IMR-90 (cell line): ENCODE measurements at places on chromosomes 3 and 15. TPM values are rescaled to one million over a fixed set of nuclear protein-coding genes. Genes with fewer than 3 reads are reported as not detected.

Gene ALS2CL
- 1.4 and 2.2 TPM in 2 replicates for total RNA-seq

Gene MYZAP
- not detected in 2 replicates for total RNA-seq

Gene WHAMM
- 1.4 and 1.9 TPM in 2 replicates for total RNA-seq

Gene ABCF3
- 35.0 and 36.9 TPM in 2 replicates for total RNA-seq

Gene MESP1
- total RNA-seq = under 0.01 TPM in 1 of 2 replicates, not detected in the other

Gene RTP1
- total RNA-seq = not detected in 2 replicates

Gene KNL1
- total RNA-seq = 25.1 and 32.5 TPM in 2 replicates

Gene PPP1R14D
- not detected in 2 replicates for total RNA-seq

Gene SLC51B
- total RNA-seq = not detected in 2 replicates

DNA sequence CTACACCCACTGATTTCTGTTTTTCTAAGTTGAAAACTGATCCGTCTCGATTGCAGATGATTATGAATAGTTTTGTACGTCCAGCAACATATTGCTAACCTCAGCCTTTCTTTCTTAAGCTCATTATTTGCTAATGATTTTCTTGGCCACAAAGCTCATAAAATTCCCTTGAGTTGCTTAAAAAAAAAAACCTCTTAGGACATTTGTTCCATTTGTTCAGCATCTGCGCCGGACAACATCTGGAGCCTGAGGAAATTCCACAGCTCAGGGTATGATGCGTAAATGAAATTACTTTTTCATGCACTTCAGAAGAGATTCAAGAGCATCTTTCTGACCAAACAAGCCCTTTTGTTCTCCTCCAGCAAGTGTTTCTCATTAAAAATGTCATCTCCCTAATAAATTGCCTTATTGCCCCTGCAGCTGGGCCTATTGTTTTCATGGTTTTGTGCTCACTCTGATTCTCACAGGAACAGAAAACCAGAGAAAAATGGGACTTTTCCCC, 249.1 kb upstream of the MCTP2 start:
- DNase-seq = no peak

- no peak for DNase-seq
Observed at GRCh38 chr15:91498046-91498748, 355.3 kb upstream of the SLCO3A1 start.

DNA sequence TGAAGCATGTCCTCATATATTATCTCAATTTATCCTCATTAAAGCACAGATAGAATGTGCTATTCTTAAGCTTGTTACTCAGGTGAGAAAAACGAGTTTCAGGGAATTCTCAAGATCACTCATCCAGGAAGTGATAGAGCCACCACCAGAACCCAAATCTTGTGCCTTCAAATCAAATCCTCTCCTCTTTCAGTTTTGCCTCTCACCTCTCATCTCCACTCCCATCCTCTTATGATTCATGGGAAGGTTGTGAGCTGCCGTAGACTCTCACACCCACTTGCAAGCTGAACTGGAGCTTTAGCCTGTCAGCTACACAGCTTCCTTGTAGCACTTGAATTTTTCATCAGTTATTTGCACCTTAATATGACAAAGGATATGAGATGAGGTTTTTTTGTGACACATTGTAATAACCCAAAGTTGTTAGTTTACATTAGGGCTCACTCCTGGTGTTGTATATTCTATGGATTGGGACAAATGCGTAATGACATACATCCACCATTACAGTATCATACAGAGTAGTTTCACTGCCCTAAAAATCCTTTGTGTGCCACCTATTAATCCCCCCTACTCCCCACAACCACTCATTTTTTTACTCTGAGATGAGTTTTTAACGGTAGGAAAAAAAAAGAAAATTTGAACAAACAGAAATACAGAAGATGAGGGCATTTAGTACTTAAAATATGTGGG, 25.7 kb downstream of the GPR15 start:
- no peak for DNase-seq

DNA sequence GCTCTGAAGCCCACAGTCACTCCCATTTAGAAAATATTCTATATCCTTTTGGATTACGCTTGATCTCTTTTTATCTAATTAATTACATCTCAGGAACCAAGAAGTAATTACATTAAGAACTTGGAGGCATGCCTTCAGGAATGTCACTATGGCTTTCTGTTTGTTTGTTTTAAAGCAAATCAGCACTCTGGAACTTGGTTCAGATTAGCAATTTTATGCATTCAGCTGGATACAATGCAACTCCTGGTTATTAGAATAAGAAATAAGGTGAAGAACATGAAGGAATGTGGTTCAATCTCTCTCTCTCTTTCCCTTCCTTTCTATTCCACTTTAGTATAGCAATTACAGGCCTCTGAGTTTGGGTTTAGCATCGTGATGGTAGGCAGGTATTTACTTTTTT, 235.8 kb downstream of the FHIT start:
- no peak for DNase-seq

GRCh38 chr15:59696332-59696731, 7.2 kb upstream of the BNIP2 start:
- DNase-seq = no peak

DNA sequence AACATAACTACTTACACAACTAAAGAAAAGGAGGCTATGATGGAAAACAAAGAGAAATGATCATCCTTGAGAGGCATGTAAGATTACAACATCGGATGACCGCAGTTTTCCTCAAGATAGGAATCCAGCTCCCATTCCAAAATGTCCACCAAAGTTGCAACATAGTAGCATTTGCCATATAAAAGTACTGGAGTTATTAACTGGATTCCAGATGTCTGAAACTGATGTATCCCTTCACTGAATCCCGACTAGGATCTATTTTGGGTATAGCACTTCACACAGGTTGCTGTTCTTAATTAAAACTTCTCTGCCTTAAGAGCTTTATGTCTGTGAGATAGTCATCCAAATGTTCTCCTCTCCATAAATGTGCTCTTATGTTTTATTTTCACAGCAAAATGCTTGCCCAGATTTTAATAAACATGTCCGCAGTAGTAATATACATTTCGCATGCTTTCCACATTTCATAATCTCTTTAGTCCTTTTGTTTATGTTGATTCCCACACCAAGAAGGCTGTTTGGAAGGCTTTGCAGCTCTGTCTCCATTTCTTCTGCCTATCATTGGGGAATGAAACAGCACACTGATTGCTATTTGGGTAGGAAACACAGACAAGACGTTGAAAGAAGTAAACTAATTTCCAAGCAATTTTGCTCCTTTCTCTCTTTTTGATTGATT, 716.5 kb upstream of the CFAP20DC start:
- peak; percentile 93 for DNase-seq

DNA sequence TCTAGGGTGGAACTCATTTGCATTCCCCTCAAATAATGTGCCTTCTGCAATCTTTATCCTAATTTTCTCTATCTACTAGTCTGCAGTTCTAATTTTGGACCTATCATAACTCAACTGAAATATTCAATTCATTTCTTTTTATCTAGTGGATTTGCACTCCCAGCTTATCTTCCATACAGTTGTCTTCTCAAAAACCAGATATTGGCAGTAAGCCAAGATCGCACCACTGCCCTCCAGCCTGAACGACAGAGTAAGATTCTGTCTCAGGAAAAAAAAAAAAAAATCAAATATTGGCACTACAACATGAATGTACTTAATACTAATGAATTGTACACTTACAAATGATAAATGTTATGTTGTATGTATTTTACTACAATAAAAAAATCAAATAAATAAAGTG, 18.0 kb upstream of the CHMP2B start:
- DNase-seq = no peak

DNA sequence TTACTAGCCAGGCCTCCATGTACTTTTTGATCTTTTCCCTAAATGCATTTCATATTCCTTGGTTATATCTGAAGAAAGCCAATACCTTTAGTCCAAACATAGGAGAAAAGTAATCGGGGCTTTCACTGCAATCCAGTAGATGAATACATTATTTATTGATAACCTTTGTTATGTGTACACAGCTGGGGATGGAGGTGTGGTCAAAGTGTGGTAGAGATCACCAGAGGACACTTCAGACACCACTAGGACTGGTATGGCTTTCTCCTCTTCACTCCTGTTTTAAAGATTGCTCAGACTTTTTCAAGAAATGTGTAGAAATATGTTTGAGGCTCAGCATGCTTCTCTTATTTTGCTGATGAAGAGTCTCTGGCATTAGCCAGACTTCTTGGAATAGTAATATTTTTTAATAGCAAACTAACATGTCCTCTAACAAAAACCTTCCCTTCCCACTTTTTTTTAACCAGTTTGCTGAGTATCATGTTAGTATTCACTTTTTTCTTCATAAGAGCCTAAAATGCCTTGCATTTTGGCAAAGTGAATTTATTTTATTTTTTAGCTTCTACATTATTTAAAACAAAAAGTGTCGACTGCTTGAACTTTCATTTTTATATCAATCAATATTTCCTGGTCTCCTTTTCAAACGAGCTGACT, 65.6 kb upstream of the MBNL1 start:
- no peak for DNase-seq

DNA sequence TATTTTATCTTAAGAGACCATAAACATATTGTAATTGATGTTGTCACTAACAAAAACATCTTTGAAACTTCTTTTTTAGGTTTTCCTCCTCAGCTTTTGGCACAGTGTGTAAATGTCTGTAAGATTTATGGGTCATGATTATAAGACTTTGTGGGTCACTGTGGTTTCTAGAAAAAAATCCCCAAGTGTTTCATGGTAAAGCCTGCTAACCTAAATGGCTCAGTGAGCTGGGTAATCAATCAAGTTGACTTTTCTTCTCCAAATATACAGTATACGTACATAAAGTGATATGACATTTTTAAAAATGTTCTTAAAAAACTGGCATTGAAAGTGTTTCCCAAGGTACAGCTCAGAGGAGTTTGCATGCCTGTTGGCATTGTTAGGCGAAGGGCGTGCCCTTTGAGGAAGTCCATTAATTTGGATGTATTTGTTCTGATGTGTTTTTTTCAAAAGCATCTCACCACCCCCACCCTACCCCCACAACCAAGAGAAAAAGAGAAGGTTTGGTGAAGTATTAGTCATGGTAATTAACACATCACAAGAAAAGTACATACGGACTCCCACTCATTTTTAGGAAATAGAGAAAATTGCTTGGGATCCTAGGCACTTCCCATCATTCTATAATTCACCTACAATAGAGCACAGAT, 385.4 kb upstream of the LRRC3B start:
- no peak for DNase-seq

GRCh38 chr3:189903562-189904250, 217.0 kb downstream of the P3H2 start:
- DNase-seq = no peak

GRCh38 chr3:60064210-60065178, 1014.7 kb upstream of the CFAP20DC start:
- peak; percentile 61 for DNase-seq

DNA sequence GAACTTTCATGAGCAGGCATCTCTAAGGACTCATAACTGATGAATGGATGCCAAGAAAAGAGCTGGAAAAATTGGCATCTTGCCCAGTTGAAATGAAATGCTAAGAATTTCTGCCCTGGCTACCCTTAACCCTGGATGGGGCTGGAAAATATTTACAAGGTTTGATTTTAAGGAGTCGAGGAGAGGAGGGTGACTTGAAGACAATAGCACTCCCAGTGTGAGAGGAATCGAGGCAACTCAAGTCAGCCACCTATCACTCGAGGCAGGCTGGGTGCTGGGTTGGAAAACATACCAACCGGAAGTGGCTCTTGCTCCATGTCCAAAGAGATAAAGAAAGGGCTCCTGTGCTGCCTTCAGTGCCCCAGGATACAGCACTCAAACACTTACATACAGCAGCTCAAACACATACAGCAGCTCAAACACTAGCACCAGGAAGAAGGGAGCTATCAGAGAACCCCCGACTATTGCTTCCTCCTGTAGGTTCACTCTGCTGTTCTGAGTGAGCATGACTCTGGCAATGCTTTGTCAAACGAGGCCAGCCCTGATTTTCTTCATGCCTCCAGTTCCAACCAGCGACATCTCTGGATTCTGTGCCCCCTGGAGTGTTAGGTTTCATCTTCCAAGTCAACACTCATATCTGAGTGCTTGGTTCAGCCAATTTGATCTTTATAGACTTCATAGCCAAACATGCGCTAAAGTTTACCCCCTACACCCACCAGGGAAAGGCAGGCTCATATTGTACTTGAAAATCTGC, 4.9 kb downstream of the PRICKLE2 start:
- DNase-seq = peak; percentile 63

DNA sequence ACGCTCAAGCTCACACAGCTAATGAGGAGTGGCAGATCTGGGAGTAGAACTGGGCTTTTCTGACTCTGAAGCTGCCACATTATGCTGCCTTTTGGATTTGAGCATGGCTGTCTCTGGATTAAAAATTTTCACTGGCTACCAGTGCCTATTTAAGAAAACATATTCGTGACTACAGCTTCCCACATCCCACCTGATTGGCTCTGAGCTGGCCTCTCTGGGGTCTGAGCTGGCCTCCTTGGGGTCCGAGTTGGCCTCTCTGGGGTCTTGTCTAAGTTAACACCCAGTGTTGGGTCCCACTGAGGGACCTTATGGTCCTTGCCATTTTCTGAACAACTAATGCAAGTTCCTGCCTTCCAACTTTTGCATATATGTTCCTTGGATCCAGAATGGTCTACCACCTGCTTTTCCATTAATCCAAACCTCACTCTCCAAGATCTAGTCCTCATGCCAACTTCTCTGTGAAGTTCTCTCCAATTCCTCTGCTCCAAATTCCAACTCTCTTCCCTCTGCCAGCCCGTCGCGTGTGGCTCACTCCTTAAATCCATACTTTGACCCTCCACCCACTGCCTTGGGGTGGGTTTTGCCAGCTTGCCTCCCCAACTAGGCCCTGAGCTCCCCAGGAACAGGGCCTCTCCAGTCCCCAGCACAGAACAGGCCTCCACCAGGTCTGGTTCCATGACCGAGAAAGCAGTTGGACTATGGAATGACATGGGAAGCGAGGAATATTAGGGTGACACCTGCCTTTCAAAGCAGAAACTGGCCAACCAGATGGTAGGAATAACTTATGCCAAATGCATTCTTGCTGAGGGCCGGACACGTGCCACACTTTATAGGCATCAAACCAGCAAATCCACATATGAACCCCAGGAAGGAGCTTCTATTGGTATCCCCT, 42.5 kb downstream of the ATP2B2 start:
- no peak for DNase-seq

DNA sequence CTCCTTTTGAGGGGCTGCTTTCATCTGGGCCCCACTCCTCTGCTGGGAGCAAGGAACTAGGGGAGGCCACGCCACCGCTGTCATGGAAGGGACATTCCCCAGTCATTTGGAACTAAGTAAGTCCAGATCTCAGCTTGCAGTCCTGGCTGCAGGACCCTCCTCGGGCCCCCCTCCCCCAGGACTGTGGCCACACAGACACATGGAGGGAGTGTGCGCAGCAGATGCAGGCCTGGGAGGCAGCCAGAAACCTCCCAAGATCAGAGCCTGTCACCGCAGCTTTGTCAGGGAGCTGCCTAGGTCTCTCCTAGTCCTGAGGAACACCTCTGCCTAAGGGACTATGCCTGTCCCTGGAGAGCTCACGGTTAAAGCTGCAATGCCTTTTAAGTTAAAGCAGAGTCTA, 7.3 kb upstream of the SEMA3F start:
- DNase-seq = peak; percentile 37
